Nephron progenitor cell (in vitro differentiated cells): ENCODE measurements at places on chromosomes 1 and 21.

GRCh38 chr1:224656392-224656791 is 40.3 kb downstream of the CNIH3 start:
- DNase-seq: no peak

GRCh38 chr1:226433341-226433720 is 25.4 kb upstream of the PARP1 start:
- no peak for DNase-seq

GRCh38 chr1:95504321-95504720 is 270.3 kb downstream of the RWDD3 start:
- no peak for DNase-seq

DNA sequence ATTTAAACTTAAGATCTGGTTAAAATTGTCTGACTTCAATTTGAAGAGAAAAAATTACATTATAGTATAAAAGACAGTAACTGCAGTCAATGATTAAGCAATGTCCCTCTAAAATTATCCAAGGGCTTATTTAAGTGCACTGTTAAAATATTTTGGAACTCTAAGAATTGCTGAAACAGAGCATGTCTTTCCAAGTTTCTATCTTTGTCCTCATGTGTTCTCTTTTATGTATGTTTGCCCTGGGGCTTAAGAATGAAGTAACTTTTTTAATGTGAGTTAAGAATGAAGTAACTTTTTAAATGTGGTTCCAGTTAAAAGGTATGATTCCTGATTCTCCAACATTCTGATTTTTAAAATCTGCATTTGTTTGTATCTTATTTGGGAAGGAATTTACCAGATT is 69.0 kb upstream of the MARK1 start:
- no peak for DNase-seq

GRCh38 chr1:84780000-84780716 is 89.9 kb upstream of the SSX2IP start:
- DNase-seq: no peak

DNA sequence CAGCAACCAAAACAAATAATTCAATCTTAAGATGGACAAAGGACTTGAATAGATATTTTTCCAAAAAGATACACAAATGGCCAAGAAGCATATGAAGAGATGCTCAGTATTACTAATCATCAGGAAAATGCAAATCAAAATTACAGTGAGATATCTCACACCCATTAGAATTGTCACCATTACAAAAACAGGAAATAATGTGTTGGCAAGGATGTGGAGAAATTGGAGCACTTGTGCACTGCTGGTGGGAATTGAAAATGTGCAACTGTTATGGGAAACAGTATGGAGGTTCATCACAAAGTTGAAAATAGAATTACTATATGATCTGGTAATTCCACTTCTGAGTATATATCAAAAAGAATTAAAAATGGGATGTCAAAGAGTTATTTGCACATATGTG is 83.2 kb downstream of the SH3GLB1 start:
- no peak for DNase-seq

DNA sequence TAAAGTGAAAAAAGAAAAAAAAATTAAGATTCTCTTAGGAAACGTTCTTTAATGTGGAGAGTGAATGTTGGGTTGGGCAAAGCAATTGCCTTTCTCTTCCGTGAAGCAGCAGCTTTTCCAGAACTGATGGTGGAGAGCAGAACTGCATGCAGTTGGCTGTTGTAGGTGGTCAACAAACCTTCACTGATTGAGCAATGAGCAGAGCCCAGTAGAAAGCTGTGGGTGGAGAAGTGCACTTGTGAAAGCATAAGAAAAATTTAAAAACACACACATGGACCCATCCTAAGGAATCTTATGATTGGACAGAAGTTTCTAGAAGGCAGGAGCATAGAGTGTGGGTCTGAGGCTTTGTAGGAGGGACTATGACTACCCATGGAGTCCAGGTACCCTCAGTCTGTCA is 4.5 kb downstream of the PRELP start:
- DNase-seq: no peak

DNA sequence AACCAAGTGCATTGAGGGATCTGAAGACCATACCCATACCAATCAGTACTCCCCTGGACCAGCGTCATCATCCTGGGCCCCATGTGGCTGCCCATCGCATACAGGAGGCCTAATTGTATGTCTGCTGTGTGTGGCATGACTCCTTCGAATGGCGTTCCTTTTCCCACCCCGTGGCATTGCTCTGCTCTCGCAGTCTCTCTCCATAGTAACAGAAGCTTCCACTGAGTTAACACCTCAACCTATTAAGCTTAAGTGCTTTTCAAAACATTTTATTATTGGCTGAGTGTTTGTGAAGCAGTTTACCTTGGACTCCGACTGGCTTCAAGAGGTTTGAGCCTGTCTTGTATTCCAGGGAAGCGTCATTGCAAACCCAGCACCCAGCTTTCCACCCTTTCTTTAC is 187.1 kb upstream of the LMO4 start:
- DNase-seq: no peak

GRCh38 chr21:46393451-46393940 is 65.2 kb upstream of the DIP2A start:
- no peak for DNase-seq

- DNase-seq: peak; percentile 83
Observed at GRCh38 chr1:17274186-17275170, 25.6 kb downstream of the PADI3 start.

- no peak for DNase-seq
Observed at GRCh38 chr1:243548516-243548915, 292.7 kb downstream of the SDCCAG8 start.

- DNase-seq: no peak
Observed at GRCh38 chr1:61295818-61296537, 213.6 kb downstream of the NFIA start.

- DNase-seq: no peak
Observed at GRCh38 chr1:183365676-183366075, 52.5 kb downstream of the NMNAT2 start.

DNA sequence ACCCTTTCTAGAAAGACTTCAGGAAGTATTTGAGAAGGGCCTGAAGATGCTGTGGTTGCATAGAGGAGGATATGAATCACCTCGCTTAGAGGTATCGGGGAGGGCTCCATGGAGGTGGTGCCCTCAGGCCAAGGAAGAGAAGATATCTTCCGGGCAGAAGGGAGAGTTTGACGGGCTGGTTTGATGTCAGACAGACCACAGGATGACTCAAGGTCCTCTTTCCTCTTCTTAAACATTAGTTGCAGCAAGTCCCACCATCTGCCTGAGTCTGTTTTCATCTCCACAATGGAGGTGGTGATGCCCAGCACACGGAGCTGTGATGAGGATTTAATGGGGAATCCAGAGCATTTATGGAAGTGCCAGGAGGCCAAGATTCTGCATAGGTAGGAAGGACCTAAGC is 25.1 kb upstream of the RUNX3 start:
- DNase-seq: no peak

- no peak for DNase-seq
Observed at GRCh38 chr1:12088607-12089006, 25.5 kb downstream of the TNFRSF8 start.

- no peak for DNase-seq
Observed at GRCh38 chr1:246613096-246613758, 47.0 kb downstream of the CNST start.

GRCh38 chr1:65198096-65198495 is 50.1 kb downstream of the AK4 start:
- no peak for DNase-seq

DNA sequence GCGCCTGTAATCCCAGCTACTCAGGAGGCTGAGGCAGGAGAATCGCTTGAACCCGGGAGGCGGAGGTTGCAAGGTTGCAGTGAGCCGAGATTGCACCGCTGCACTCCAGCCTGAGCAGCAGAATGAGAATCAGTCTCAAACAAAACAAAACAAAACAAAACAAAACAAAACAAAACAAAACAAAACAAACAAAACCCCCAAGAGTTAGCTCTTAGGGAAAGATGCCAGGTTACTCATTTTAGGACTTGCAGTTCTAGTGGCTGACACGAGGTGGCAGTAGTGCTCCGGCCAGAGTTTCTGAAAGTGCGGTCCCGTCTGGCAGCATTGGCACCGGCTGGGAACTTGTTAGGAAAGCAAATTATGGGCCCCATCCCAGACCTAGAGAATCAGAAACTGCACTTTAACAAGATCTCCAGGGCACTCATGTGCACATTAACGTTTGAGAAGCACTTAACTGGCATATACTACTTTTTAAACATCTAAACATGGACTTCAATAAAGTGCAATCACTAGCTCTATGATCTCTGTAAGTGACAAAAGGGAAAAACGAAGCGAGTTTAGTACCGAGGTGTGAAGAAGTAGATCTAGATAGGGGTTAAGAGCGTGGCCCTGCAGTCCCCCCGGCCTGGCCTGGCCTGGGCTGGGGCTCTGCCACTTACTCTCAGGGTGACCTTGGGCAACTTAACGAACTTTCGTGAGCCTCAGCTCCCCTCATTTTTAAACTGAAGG is 41.9 kb upstream of the TNFRSF1B start:
- peak; percentile 84 for DNase-seq

DNA sequence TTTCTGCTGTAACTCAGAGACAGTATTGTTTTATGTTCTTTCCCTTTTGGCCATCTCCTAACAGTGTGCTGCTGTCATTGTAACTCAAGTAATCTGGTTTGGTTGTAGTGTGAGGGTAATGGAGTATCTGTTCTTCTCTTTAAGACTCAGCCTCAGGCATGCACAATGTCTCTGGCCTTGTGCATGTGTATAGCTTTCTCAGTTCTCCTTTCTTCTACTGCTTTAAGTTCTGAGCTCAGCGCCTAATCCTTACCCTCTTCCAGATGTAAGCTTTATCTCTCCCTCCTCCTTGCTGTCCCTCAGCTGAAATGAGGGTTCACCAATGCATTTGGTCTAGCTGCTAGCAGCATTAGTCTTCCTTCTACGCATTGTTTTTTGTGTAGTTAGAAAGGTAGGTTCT is 1420.4 kb upstream of the PRMT6 start:
- DNase-seq: no peak

DNA sequence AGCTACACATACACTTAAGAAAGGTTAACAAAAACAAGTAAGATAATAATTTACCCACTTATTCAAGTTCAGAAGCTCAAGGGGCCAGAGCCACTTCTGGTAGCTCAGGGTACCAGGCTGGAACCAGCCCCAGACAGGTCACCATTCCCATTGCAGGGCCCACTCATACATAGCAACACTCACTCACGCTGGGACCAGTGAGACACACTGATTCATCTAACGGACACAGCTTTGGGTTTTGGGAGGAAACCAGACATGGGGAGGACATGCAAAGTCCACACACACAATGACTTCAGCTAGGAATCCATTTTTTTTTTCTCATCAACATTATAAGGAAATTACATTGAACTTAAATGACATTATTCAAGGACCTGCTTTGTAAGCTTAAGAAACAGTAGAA is 169.1 kb downstream of the ZC3H11B start:
- DNase-seq: no peak

DNA sequence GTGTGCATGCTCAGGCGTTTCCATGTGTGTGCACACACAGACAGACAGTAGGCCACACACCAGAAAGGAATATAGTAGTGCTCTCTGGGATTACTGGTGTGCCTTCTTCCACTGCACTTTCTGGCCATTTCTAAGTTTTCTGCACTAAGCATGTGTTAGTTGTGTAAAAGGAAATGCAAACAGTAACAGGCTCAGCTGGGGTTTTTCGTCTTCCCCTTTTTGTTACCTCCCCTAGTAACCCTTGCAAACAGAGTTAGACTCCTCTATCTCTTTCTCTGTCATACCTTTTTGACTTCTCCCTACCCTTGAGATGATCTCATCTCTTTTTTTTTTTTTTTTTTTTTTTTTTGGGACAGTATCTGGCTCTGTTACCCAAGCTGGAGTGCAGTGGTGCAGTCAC is 196.3 kb downstream of the SDCCAG8 start:
- DNase-seq: no peak

DNA sequence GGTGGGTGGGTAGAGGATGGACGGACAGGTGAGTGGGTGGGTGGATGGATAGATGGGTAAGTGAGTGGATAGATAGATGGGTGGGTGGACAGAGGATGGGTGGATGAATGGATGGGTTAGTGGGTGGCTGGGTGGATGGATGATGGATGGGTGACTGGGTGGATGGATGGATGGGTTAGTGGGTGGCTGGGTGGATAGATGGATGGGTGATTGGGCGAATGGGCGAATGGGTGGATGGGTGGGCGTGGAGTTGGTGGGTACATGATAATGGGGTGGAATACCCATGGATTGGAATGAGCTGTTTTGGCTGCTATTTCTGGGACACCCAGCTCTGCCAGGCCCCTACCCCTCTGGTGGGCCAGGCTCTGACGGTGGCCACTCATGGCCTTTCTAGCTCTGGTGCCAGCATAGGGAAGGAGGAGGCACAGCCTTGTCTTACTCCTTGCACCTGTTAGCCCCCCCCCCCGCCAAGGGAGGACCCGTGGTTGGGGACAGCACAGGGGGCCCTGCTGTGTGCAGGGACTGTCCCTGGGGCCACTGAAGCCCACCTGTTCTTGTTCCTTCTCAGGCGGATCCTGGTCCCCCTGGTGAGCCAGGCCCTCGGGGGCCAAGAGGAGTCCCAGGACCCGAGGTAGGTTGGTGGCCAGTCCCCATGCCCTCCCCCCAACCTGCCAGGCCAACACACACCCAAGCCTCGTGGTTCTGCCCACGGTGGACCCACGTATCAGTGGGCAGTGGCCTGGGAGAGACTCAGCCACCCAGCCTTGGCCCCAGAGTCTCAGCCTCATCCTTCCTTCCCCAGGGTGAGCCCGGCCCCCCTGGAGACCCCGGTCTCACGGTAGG is 26.4 kb downstream of the COL6A2 start:
- no peak for DNase-seq

DNA sequence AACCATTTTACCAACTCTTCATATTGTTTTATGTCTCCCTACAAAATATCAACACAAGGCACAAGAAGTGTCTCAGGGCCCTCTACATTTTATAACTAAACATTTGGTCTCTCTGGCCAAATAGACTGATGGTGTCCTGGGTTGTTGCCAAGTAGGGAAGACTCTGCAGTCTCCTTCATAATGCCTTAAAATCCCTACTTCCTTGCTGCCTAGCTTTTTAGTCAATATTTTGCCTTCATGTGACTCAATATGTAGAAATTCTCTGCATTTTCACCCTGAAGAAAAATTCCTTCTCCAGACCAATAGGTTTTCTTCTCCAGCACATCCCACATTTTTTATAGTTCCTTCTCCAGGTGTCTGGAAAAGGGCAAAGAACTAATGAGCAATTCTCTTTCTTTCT is 72.6 kb upstream of the IPO9 start:
- DNase-seq: no peak

DNA sequence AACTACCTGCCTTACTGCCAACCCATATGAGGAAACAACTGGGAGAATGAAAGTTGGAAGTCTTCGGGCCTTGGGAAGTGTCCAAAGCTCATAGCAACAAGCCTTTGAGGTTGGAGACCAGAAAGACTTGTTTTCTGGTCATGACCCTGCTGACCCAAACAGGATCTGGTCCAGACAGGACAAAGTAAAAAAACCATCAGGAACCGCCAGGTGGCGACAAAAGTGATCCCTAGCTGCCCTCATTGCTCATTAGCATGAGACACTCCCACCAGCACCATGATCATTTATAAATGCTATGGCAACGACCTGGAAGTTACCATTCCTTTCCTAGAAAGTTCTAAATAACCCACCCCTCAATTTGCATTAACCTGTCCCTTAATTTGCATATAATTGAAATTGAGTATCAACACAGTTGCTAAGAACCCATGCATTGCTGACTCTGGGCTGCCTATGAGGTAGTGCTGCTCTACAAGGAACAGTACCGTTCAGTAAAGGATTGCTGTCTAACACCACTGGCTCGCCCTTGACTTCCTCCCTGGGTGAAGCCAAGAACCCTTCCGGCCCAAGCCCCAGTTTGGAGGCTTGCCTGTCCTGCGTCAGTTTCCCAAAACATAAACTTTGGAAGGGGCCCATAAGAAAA is 89.0 kb downstream of the URB2 start:
- peak; percentile 14 for DNase-seq
